ENCODE measurements at places on chromosomes 1 and 21.

- no peak for DNase-seq
These were observed 26.7 kb downstream of the SUSD4 start for GRCh38 chr1:223337174-223337869.

DNA sequence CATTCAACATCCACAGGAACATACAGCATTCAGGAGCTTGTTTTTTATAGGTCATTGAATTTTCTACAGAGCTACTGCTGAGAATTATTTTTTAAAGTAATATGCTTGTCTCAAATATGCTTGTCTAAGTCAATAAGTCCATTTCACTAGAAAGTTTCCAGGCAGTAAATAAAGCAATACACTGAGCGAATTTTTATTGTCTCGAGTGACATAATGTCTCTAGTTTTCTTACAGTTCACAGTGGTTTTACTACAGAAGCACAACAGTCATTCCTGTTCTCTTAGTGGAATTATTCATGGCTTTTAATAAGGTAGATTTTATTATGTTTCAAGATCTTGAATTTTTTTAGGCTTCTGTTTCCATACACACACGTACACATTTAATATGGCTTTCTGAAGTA lies 83.8 kb downstream of the HS2ST1 start:
- DNase-seq, result no peak

DNA sequence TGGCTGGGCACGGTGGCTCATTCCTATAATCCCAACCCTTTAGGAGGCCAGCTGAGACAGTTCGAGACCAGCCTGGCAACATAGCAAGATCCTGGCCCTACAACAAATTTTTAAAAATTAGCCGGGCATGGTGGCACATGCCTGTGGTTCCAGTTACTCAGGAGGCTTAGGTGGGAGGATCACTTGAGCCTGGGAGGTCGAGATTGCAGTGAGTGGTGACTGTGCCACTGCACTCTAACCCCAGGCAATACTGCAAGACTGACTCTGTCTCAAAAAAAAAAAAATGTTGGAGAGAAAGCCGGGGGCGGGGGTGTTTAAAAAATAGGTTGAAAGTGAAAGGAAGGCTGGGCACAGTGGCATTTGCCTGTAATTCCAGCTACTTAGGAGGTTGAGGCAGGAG lies 16.5 kb downstream of the CLDN19 start:
- no peak for DNase-seq

- no peak for DNase-seq
These were observed 481.0 kb downstream of the OMA1 start for GRCh38 chr1:58065520-58065919.

- DNase-seq, result no peak
These were observed 970.6 kb downstream of the NCAM2 start for GRCh38 chr21:21968810-21969209.

DNA sequence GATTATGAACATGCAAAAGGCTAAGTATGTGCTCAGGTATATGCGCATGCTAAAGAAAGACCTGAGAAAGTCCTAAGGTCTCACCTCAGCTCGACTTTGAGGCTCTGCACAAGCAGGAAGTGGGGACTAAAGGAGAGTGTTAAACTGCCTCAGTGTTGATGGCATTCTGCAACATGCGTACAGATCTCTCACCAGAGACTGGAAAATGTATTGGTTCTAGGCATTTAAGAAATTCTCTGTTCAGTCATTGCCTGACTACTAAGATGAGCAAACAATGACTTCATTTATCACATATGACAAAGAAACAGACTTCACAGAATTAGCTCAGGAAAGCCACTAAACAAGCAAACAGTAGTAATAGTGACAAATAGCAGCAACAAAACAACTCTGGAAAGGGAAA lies 90.8 kb downstream of the USH2A start:
- no peak for DNase-seq

- DNase-seq, result no peak
These were observed 216.6 kb upstream of the CSF3R start for GRCh38 chr1:36699113-36699911.

DNA sequence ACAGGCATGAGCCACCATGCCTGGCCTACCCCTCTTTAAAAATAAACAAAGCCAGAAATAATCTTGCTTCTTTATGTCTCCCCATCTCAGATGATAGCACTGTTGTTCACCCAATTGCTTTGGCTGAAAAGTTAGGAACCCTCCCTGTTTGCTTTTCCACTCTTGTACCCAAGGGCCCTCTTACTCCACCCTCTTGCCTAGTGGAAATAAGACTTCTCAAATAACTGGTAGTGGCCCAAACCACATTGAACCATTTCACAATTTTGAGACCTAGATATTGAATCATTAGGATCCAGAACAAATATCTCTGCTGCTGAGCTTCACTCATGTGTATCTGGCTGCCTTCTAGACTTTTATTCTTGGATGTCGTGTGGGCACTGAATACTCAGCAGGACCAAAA lies 37.7 kb downstream of the RNF220 start:
- DNase-seq, result no peak

- no peak for DNase-seq
These were observed 328.0 kb downstream of the TGFB2 start for GRCh38 chr1:218673170-218673569.

DNA sequence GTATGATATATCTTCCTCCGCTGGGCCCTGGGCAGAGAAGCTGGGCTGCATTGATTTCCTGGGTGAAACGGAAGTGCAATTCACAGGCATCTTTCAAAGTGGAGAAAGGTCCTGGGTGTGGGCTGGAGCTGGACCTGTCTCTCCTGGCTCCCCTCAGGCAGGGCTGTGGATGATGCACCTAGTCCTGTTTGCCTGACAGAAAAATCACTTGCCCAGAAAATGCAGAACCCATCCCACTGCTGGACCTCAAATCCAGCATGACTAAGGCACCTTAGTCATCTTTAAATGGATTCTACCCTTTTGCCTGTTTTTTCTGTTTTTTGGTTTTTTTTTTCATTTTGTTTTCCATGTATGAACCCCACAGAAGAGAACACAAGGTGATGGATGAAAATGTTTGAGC lies 49.7 kb downstream of the MYSM1 start:
- DNase-seq, result no peak

GRCh38 chr1:60051191-60051590 lies 22.4 kb downstream of the C1orf87 start:
- DNase-seq, result no peak

DNA sequence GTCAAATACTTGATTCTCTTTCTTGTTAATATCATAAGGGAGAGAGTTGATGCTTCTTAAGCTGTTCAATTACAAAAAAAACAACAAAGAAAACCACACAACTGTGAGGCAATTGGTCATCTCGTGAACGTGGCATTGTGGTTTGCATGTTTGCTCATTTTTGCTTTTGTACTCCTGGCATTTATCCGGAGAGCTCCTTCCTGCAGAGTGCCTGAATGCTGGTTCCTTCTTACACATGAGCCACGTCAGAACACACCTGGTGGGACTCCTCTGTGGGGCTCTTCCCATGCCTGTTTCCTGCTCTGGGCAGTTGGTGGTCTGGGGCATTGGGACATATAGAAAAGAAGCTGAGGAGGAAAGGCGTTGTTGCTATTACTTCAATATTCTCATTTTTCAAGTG lies 25.7 kb downstream of the KCNK1 start:
- no peak for DNase-seq

DNA sequence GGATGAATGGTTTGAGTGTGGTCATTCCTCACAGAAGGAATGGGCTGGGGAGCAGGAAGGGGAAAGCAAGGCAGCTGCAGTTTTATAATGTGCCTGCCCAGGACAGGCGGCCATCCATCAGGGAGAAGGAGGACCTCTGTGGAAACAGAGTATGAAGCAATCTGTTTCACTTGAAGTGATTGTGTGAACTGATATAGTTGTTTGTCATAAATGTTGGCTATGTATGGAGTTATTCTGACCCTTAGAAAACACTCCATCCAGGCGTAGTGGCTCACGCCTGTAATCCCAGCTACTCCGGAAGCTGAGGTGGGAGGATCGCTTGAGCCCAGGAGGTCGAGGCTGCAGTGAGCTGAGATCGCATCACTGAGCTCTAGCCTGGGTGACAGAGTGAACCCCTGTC lies 46.5 kb downstream of the NENF start:
- no peak for DNase-seq

DNA sequence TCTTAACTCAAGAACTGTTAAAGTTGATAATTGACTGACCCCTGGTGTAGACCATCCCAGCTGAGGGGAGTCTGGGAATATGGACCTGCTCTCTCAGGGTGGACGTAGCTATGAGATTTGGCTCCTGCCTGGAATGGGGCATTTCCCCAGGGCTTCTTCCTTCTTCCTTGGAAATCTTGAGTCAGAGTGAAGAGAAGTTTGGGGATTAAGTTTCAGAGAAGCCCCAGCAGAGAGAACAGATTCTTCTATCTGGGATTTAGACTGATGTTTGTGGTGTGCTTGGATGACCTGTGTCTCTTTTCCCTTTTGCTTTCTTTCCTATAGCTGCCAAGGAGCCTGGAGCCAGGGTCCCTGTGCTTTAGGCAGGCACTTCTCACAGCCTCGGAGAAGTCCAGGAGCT lies 13.2 kb downstream of the AKR1A1 start:
- DNase-seq, result no peak

DNA sequence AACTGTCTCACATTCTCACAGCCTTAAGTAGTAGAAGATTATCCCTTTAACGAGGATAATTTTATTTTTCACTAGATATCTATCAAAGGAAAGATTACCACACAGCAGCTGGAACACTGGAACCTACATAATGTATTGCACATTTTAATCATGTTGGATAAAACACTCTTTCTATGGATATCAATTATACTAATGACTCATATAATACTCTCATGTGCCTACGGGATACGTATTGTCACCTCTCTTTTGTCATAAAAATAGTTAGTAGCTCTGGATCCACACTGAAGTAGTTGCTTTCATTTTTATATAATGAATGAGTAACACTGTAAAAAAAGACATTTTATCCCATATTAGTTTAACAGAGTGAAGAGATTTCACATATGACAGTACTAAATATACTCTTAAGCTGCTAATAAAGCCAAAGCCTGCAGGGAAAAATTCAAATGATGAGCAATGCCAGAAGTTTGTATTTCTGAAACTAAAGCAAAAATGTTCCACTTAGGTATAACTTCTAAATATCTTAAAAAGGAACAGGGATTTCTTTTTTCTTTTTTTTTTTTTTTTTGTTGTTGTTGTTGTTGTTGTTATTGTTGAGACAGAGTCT lies 408.7 kb upstream of the PKN2 start:
- no peak for DNase-seq

- no peak for DNase-seq
These were observed 11.4 kb downstream of the RGS5 start for GRCh38 chr1:163191301-163191700.

DNA sequence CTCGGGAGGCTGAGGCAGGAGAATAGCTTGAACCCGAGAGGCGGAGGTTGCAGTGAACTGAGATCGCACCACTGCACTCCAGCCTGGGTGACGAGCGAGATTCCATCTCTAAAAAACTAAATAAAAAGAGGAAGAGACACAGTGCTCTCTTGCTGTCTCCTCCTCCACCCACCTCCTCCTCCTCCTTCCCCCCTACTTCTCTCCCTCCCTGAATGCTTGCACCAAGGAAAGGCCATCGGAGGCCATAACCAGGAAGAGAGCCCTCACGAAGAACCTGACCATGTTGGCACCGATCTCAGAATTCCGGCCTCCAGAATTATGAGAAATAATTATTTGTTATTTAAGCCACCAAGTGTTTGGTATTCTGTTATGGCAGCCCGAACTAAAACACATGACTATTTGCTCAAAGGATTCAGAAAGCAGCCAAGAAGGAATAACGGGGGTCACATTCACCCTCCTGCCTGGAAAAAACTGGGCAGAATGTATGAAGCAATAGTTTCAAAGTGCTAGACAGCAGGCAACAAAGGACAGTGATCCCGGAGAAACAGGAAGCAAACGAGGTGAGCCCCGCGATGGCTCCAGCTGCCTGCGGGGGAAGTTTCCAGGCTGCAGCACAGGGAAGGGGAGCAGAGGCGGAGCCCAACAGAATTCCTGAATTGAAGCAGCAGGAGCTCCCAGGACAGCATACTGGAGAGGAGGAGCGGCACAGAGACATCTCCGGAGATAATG lies 35.8 kb downstream of the LDLRAD1 start:
- peak; percentile 53 for DNase-seq

GRCh38 chr1:179706339-179706941 lies 36.7 kb upstream of the FAM163A start:
- DNase-seq, result peak; percentile 80

GRCh38 chr1:78490861-78491450 lies at the start of gene PTGFR:
Gene PTGFR, plus strand, starts transcription at chr1:78490974. Its CDS starts 1,770 bp downstream, at chr1:78492744.
- DNase-seq, result no peak

- DNase-seq, result no peak
These were observed 15.0 kb upstream of the FAAP20 start for GRCh38 chr1:2209400-2210083.

DNA sequence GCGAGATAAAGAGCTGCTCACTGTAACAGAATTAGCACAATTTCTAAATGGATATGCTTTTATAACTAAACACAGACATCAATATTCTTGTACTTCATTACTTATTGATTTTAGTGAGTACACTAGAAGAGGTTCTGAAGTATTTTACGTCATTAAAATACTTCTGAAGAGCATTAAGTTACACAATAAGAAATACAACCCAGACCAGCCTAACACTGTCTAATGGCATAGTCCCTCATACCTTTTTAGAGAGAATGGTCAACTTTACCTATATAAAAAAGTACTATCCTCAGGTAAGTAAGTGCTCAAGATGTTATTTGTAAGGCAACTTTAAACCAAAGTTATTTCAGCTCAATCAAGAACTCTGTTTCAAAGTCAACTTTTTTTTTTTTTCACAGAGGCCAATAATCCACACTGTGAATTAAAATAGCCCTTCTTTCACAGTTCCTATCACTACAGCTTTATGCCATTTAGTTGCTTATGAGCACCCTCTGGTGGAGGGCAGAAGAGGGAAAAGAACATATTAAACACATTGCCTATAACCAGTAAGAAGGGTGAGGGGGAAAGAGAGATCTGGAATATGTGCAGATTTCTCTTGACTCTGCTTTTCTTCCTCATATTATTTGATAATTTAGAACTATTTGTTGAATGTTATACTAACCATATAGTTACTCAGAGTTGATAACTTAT lies 182.1 kb upstream of the DMRTA2 start:
- DNase-seq, result peak; percentile 75

DNA sequence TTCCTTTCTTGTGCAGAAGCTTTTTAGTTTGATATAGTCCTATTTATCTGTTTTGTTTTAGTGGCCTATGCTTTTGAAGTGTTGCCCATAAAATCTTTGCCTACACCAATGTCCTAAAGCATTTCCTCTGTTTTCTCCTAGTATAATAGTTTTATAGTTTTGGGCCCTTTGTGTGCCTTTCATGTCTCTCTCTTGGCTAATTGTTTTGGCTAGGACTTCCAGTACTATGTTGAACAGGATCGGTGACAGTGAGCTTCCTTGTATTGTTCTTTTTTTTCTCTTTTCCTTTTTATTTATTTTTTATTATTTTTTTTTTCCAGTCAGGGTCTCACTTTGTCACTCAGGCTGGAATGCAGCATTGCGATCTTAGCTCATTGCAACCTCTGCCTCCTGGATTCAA lies 47.0 kb upstream of the WARS2 start:
- no peak for DNase-seq

GRCh38 chr1:21326861-21327344 lies 36.6 kb upstream of the ECE1 start:
- no peak for DNase-seq

DNA sequence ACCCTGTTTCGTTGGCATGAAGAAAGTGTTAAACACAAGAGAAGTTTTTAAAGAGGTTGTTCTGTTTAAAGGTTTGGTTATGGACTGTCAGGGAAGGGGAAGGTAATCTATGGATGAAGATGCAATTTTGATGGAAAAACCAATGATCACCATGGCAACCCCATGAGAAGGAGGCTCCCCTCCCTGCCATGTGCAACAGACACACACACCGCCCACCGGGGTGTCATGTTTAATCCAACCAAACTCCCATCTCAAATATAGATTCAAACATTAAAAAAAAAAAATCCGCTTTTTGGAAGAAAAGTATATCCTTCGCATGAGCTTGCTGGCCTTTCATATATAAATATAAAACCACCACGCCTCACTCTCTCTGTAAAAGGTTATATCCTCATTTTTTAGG lies 80.9 kb upstream of the KRTAP19-8 start:
- DNase-seq, result no peak
